Neuronal stem cell (in vitro differentiated cells): ENCODE measurements at places on chromosomes 13 and 19.

- no peak for DNase-seq
Observed at GRCh38 chr13:21235174-21235573, 58.7 kb downstream of the MRPL57 start.

- DNase-seq = no peak
Observed at GRCh38 chr13:35787937-35788336, 311.4 kb upstream of the MAB21L1 start.

DNA sequence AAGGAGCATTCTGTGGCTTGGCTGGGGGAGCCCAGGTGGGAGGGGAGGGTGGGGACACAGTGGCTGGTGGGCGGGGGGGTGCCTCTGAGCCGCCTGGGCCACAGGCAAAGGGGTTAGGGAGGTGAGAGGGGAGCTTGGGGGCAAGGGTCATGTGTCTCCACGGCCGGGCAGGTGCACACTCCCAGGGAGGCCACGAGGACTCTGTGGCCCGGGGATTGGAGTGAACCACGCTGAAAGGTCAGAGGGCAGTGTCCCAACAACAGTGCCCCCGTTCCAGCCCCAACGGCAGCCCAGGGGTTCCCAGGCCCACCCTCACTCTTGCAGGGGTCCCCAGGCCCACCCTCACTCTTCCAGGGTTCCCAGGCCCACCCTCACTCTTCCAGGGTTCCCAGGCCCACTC lies 9.6 kb downstream of the C2CD4C start:
- DNase-seq = no peak

- DNase-seq = no peak
Observed at GRCh38 chr13:33031277-33031676, 15.1 kb downstream of the KL start.

DNA sequence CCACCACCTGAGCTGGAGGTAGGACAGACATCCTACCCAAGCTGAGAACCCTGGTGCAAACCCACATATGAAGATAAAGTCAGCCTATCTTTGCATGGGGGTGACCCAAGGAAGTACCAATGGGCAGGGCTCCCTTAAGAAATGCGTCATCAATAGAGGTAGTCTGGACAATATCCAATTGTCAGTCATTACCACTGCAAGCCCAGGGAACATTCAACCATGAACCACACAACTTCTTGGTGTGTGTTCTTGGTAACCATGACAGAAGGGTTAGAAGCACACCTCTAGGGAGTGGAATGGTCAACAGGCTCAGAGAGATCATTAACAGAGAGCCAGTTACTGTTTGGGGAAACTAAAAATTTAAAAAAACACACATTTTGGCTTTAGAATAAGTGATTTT lies 34.7 kb upstream of the DOCK9 start:
- no peak for DNase-seq

- DNase-seq = peak; percentile 79
Observed at GRCh38 chr19:17687857-17688784, at the start of gene UNC13A. UNC13A (minus strand) TSS chr19:17688354; CDS start chr19:17688199, 155 bp downstream.

GRCh38 chr19:46385636-46386035 lies 27.7 kb downstream of the CCDC8 start:
- DNase-seq = no peak

GRCh38 chr19:6886277-6886897 lies 992 bp upstream of the ADGRE1 start:
- DNase-seq = no peak

DNA sequence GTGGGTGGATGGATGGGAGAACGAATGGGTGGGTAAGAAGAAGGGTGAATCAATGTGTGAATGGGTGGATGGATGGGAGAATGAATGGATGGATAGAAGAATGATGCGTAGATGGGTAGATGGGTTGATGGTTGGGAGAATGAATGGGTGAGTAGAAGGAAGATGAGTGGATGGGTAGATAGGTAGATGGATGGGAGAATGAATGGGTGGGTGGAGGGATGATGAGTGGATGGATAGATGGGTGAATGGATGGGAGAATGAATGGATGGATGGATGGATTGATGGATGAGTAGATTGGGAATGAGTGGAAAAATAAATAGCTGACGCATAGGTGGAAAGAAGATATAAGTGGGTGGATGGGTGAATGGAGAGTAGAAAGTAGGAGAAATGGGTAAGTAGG lies 16.5 kb downstream of the VSTM2B start:
- no peak for DNase-seq

DNA sequence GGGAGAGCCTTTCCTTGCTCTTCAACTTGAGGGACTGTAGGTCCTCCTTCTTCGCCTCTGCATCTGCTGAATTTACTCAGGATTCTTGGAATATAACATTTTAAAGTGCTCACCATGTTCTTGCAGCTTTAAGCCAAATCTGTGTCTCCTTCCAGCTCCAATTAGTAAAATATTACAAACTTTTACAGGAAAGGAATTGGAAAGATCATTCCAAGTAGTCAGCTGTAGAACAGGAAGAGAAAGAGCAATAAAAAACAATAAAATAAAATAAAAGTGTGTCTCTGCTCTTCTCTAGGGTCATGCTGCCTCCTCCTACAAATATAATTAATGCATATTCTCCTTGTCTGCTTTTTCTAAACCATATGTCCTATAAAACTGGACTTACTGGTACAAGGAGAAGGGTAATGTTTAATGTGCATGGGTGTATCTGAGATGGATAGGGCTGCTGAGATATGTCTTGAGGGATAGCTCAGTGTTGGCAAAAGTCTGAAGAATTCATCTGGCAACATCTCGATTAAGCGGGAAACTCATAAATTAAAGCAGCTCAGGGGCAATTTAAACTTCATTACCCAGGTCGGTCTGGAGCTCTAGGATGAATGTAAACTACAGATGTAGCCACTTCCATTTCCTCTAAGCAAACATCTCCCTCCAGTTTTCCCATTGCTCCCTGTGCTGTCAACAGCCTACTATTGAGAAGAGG lies 25.0 kb downstream of the ENOX1 start:
- DNase-seq = no peak

DNA sequence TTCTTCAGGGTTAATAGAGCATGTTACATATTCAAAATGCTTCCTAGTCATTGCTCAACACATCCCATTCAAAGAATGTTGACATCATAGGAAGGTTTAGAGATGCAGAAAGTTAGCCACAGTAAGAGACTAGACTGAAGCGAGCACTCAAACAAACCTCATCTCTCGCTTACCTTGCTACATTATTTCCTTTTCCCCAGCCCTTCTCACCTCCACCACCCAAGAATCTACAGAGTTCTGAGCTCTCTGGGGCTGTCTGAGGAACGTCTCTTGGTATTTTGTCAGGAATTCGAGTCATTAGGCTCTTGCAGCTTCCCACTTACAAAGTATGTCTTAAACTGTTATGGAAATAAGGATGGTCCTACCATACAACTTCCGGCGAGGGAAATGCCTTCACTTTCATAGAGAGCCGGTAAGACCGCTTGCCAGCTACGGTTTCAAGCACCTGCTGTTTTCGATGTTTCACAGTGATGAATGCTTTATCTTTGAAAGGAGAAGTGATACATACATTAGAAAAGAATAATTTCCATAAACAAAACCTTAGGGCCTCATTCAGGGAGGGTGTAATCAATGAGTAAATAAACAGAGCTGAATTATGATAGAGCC lies 65.1 kb downstream of the FLT1 start:
- no peak for DNase-seq

DNA sequence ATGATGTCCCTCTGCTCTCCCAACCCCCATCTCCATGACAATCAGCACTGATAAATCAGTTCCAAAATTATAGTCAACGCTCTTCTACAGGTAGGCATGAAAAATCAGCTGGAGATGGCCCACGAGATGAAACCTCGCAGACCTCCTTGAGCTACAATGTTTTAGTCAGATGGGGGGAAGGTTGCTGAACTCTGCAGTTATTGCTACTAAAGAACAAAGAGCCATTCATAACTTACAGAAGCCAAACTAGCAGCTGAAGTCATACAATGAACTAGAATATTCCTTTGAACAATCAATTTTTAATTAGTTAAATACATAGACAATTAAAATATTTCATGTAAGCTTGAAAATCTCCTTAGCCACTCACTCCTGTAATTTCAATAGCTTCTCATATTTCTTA lies 179.2 kb downstream of the NHLRC3 start:
- DNase-seq = no peak

GRCh38 chr13:24680258-24680920 lies at the start of gene ATP12A:
ATP12A (plus strand) TSS chr13:24680408; CDS start chr13:24680744, 336 bp downstream.
- peak; percentile 46 for DNase-seq

GRCh38 chr13:79309690-79310089 lies 96.4 kb downstream of the RBM26 start:
- no peak for DNase-seq

DNA sequence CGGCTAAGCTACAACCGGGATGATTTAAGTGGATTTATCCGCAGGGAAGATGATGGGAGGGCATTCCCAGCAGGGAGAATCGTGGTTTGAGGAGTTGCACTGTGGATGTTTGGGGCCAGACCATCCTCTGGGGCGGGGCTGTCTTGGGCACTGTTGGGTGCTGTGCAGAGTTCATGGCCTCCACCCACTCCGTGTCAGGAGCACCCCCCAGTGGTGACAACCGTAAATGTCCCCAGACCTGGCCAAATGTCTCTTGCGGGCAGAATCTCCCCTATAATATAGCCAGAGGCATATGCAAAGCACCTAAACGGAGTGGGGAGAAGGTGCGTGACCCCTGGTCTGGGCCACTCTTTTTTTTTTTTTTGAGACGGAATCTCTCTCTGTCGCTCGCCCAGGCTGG lies 40.2 kb downstream of the SMIM24 start:
- DNase-seq = no peak

DNA sequence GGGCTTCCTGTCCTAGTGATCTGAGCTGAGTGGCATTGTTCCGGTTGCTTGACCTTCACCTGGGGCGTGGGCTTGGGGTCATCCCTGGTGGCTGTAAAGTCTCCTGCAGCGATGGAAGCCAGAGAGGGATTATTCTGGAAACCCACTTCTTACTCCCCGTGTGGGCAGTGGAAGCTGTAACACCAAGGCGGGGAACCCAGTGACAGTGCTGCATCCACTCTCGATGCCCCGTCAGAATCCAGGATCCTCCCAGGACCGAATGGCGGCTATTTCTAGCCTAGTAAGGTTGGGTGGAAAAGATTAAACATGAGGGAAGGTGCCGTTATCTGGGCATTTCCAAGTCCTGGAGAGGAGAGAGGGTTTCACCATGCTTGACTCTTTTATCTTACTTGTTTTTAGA lies 280.6 kb downstream of the ZNF536 start:
- no peak for DNase-seq

GRCh38 chr13:77516342-77516789 lies 19.1 kb upstream of the SCEL start:
- DNase-seq = no peak

- DNase-seq = peak; percentile 2
Observed at GRCh38 chr19:41706741-41707501, 1.5 kb upstream of the CEACAM5 start.

DNA sequence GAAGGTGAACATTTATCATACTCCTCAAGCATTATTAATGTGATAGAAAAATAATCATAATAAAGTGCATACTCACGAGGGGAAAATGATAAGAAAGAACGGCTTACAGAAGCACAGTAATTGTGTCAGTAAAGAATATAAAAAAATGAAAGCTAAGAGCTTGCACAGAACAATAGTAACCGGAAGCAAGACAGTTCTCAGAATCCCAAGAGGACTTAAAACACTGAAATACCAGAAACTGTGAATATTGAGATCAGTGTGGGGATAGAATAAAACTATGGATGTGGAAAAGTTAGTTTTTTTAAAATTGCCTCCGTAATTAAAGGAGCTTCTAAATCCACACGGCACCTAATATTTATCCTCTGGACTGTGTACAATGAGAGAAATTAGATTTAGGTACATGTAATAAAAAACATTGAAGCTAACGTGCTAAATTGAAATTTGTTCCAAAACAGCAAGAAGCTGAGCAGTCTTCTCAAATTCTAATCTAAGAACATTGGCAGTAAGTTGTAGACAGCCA lies 482.7 kb downstream of the SLITRK6 start:
- no peak for DNase-seq

GRCh38 chr19:20279516-20279915 lies 112.5 kb downstream of the ZNF486 start:
- DNase-seq = no peak

DNA sequence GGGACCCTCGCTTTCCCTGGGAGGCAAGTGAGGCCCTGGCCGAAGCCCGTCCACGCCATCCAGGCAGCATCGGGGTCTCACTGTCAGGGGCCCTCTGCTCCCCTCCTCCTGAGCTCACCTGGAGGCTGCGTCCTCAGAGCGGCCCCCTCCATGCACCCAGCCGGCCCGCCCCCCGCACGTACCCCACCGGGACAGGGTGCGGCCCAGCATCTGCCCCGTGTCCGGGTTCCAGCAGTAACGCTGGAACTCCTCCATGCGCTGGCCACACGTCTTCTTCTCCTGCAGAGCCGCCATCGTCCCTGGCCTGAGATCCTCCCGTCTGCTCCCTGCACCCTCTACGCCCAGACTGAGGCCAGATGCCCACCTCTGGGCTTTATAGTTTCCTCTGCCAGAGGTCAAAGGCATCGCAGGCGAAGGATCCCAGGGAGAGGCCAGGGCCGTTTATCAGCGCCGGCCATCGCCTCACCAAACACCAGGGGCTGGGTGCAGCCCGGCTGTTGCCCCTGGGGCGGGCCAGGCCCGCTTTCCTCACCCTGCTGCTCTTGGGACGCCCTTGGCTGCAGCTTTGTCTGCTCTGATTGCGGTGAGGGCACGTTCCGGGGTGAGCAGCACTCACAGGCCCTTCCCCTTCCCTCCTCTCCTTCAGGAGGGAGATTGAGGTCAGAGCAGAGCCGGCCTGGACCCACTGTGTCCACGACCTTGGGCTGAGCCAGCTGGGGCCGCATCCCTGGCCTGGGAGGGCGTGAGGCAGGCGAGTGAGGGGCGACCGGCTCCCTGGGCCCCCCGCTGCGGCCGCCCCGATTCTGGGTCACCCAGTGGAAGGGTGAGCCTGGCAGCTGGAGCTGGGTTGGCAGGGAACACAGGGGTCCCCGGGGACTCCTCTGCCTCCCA lies at the start of gene ATP4B:
ATP4B (minus strand) TSS at position 348 of the 891 bp plus-strand sequence; CDS start at position 294, 54 bp downstream.
- no peak for DNase-seq

DNA sequence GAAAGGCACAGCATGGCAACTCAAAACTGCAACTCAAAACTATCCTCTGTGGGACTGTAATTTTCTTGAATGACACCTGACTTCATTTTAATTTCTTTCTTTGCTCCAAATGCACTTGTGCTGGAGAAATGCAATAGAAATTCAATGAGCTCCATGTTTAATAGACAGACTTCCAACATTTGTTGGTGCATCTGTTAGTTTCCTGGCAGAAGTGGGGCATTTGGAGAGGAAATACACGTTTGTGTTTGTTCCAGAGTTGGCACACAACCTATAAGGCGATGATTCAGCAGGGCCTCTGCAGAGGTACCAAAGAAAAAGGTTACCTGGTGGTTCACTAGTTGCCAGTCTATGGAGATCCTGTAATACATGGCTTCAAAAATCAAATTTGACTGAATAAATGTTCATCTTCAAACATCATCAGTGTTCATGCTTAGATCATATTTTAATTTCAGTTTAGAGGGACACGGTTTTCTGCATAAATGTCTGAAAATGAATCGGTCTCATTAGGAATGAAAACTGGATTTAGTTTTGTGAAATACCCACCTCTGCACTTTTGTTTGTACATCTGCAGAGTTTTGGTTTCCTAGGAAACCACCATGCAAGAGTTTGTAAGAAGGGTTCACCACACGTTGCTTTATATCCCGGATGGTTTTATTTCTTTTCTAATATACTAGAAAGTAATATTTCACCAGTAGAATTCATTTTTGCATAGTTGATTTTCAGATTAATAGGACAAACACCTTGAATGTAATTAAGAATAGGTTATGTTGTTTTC lies 21.8 kb upstream of the OBI1 start:
- no peak for DNase-seq

GRCh38 chr19:31537136-31537535 lies 187.9 kb upstream of the TSHZ3 start:
- DNase-seq = no peak
